Fibroblast of upper back skin (primary cell): ENCODE measurements at places on chromosomes 5 and 9.
A peak's percentile ranks its signal among the peaks of the same experiment; 100 is the strongest.

- no peak for DNase-seq
Measured at GRCh38 chr5:181149806-181150733, 2.7 kb downstream of the OR2V2 start.

GRCh38 chr5:2985718-2986117, 234.2 kb upstream of the IRX2 start:
- DNase-seq = no peak

GRCh38 chr9:1071730-1072129, 21.6 kb downstream of the DMRT2 start:
- no peak for DNase-seq

GRCh38 chr5:112772124-112772523, 34.4 kb downstream of the APC start:
- DNase-seq = no peak

DNA sequence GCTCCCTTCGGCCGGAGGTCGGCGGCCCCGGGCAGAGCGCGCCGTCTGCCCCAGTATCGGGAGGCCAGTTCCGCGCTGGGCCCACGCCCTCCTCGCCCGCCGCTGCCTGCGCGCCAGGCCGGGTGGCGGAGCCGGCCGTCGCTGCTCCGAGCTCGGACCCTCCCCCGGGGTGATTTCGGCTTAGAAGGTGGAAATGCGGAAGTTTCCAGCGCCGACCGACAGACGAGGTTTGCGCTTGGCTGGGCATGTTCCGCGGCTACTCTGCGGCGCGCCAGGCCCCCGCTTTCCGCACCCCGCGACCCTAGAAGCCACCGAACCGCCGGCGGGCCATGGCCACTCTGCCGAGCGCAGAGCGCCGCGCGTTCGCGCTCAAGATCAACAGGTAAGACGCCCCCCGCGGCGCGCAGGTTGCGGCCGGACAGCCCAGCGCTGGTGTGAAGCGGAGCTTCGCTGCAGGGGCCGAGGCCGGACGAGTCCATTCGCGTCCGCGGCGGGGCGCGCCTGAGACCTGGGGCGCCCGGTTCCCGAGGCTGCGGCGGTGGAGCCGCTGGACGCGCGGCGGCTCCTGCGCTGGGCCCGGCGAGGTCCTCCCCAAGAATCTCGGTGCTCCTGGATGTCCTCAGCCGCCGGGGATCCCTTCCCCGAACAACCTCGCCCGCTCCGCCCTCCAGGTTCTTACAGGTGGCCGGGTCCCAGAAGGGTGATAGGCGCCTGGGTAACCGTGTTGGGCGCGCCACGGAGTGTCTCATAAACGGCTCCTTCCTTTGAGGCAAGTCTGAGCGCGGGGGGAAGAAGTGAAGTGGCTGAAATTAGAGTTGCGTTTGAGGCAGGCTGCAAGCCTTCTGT, at the start of gene DOCK8:
TSS of gene DOCK8 (plus strand) at position 218 of the 846 bp plus-strand sequence. CDS start at position 330, 112 bp downstream.
- DNase-seq = peak; percentile 2

- peak; percentile 73 for DNase-seq
Measured at GRCh38 chr9:5441043-5441442, 3.3 kb upstream of the PLGRKT start.

DNA sequence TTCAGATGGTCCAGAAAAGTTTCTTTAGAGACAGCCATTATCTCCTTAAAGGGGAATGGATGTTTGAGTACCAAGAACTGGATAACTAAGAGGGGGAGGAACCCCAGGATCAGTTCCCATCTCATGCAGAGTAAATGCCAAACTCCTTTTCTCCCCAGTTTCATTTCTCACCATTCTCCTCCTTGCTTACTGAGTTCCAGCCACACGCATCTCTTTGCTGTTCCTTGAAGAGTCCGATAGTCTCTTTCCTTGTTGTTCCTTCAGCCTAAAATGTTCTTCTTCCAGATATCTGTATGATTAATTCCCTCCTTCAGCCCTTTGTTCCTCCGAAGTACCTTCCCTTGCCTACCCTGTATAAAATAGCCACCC, 30.0 kb downstream of the KDM4C start:
- no peak for DNase-seq

GRCh38 chr5:74304536-74304935, 336.0 kb downstream of the ENC1 start:
- DNase-seq = no peak

- DNase-seq = no peak
Measured at GRCh38 chr5:63205976-63206375, 627.4 kb downstream of the LRRC70 start.

DNA sequence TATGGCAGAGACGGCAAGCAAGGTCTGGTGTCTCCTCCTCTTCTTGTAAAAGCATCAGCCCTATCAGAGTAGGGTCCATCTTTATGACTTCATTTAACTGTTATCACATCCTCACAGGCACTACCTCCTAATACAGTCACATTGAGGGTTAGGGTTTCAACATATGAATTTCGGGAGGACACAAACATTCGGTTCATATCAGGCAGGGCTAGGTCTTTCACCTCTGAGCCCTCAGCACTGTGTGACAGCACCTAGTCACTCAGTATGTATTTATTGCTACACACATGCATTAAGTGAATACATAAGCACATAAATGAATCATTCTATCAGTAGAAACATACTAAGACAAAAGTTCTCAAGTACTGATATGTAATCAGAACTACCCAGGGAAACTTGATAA, 9.4 kb upstream of the BTF3 start:
- DNase-seq = no peak
